ENCODE measurements at places on chromosomes 16 and 17.

DNA sequence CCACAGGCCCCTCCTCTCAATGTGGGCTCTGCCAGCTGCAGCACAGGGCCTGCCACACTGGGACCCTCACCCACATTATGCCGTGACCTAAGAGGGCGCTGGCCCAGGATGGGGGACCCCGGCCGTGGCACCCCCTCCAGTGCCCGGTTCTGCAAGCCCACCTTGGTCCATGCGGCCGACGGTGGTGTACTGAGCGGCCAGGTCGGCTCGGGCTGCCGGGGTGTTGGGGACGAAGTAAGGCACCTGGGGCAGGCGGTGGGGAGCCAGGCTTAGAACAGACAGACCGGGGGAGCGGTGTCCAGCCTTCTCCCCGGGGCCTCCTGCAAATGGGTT lies 6.5 kb downstream of the SGSH start:
- DNase-seq, result no peak

DNA sequence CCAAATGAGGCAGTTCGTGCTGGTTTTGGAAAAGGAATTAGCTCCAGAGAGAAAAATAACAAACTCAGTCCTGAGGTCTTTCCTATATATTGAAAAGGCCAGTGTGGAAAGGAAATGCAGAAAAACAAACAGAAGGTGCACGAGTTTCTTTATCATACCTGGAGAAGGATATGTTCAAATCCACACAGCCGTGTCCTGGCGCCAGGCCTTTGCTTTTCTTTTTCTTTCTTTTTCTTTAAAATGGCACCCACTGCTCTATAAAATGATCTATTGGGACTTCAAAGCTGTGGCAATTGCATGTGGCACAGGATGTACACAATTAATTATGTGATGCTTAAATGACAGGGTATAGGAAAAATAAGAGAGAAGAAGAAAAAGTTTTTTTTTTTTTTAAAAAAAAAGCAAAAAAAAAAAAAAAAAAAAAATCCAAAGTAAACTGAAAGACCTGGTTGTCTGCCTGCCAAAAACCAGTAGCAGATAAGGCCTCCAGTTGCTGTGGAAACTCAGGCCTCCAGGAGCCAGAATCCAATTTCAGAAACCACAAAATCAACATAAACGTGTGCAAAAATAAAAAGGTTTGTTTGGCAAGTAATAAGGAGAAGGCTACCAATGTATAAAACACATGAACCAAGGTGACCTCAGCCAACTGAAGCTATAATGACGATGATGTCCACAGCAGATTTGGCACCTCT lies 957.6 kb upstream of the SOX9 start:
- no peak for DNase-seq

- DNase-seq, result no peak
Measured at GRCh38 chr17:11002417-11002816, 164.5 kb upstream of the PIRT start.

- no peak for DNase-seq
Measured at GRCh38 chr16:77570574-77570973, 135.7 kb upstream of the ADAMTS18 start.

- no peak for DNase-seq
Measured at GRCh38 chr16:27761816-27762215, 211.9 kb downstream of the KATNIP start.

GRCh38 chr16:1028056-1028455 lies 44.5 kb upstream of the SSTR5 start:
- DNase-seq, result no peak

GRCh38 chr17:36127911-36128310 lies 24.3 kb downstream of the CCL4 start:
- no peak for DNase-seq

GRCh38 chr17:50356892-50357510 lies 11.1 kb downstream of the XYLT2 start:
- DNase-seq, result no peak

DNA sequence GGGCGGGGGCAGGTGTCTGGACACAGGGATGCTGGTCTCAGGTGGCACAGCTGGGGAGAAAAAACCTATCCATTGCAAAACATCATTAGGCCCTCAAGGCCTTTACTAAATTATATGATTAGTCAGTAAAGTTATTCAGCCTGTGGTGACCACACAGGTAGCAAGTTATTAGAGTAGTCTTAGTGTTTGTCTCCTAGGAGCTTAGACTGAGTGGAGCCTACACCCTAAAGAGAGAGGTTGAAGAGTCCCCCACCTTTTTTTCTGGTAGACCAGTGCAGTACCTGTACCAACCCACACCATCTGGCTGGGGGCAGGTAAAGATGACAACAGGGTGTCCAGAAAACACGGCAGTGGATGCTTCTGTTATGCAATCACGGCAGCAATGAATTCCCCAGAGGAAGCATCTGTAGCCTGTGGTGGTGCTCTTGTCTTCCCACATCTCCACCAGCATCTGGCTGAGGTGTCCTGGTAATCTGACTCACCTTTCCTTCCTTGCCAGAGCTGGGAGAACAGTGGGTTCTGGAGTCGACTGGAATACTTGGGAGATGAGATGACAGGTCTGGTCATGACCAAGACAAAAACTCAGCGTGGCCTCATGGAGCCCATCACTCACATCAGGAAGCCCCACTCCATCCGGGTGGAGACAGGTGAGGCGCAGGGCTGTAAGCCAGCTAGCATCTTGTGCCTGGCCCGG lies 11.0 kb downstream of the MYCBPAP start:
- no peak for DNase-seq

- DNase-seq, result no peak
Measured at GRCh38 chr16:11674001-11674817, 6.0 kb downstream of the SNN start.

GRCh38 chr16:24876231-24876630 lies 30.5 kb downstream of the SLC5A11 start:
- DNase-seq, result no peak

DNA sequence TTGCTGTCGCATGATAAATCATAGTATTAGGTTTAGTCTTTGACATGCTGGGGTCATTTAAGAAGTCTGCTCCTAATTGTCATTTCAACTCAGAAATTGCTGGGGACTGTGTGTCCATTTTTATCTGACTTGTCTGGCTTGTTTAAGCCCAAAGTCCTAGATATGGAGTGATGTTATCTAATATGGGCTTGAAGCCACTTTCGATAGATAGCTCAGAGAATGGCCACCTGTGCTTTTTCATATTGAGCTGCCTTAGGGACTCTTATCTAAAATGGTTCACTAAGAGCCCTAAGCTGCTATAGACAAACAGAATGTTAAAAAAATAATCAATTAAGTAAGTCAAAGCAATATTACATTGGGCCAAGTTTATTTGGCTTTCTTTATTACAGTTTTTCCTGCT lies 81.6 kb upstream of the CNTNAP4 start:
- no peak for DNase-seq

- no peak for DNase-seq
Measured at GRCh38 chr17:71287071-71287823, 833.6 kb upstream of the SOX9 start.

DNA sequence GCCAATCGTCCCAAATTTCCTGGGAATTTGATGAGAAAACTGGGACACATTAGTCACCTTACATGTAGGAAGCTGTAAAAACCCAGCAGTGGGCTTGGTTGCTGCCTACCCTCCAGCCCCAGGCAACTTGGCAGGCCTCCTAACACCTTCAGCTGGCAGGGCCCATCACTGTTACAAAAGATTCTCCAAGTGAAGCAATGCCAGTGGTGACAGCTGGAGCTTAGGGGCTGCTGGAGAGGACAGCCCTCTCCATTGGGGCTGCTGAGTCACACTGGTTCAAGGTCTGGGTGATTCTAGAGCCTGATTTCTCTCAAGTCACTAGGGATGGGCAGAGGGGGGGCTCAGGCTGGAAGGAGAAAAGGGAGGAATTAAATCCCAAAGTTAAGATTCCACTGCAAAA lies 180.6 kb downstream of the COPRS start:
- DNase-seq, result no peak

GRCh38 chr17:81064678-81065475 lies 29.9 kb downstream of the BAIAP2 start:
- no peak for DNase-seq

GRCh38 chr16:28062847-28063521 lies 530 bp downstream of the GSG1L start:
- no peak for DNase-seq

DNA sequence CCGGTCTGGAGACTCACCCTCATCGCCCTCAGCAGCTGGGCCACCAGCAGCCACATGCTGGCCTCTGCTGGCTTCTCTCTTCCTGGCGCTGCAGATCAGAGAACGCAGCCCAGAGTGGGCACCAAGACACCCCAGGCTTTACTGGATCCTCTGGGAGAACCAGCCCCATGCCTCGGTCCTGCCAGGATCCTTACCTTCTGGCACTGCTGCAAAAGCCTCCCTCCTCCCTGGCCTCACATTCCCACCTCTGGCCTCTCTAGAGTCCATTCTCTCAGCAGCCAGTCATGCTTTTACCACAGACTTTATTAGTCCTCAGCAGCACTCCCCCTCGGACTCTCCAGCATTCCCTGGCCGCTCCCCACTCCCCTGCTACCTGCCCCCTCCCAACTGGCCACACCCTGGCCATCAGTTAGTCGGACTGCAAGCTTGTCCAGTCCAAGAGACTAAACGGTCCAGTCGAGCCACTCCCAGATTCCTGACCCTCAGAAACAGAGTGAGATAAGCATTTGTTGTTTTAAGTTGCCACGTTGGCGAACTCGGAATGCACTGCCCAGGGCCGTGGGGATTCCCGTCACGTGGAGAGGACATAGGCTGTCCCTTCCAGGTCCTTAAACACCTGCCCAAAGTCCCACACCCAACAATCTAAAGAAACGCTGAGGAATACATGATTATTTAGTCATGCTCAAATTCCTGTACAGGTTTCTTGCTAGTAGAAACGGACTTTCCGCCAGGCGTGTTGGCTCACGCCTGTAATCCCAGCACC lies 5.9 kb upstream of the SPG7 start:
- DNase-seq, result no peak

- peak; percentile 24 for DNase-seq
Measured at GRCh38 chr17:12180644-12181261, 160.1 kb downstream of the MAP2K4 start.

- no peak for DNase-seq
Measured at GRCh38 chr16:72210555-72210954, 38.6 kb upstream of the PMFBP1 start.

DNA sequence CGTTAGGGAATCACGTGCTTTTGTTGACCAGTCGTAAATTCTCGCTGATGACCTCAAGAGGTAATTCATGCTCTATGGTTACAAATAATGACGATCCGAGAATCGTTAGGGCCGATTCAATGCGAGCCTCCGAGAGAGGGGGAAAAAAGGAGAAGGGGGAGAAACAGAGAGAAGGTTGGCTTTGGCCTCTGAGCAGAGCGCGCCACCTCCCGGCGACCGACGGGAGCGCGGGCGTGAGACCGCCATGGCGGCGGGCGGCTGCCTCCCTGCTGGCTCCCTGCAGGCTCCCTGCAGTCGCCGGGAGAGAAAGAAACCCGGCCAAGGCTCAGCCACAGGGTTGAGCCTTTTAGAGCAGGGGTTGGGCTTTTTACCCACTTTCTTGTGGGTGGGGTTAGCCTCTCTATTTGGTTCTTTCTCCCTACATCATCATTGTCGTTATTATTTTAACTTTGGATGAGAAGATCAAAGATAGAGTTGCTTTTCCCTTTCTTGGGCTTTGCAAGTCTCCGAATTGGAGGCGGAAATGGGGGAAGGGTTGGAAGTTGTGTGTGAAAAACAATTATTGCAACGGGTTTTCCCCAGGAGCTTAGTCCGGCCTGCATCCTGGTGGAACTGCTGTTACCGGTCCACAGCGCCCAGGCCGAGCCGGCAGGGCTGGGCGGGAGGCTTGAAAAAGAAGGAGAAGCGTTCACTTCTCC lies 410 bp upstream of the HOXB5 start:
- peak; percentile 76 for DNase-seq

- DNase-seq, result no peak
Measured at GRCh38 chr16:66695471-66695934, 1.0 kb downstream of the CMTM4 start.

- no peak for DNase-seq
Measured at GRCh38 chr17:50920891-50921586, 54.9 kb upstream of the TOB1 start.

DNA sequence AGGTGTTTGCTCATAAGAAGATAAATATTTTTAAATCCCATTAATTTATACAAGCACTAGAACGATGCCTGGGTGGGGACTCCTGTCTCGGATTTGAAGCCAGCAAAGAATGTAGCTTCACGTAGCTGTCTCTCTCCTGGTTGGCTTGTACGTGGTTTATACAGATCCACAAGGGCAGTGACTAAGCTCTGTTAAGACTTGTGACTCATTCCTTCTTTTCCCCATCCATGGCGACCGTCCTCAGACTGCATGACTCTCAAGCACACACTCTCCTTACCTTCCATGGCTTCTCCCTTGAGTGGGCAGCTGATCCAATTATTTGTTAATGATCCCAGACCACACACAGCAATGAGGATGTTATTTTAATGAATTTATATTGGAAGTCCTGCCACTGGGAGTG lies 679.7 kb upstream of the SOX9 start:
- no peak for DNase-seq

- no peak for DNase-seq
Measured at GRCh38 chr16:10497132-10498101, 83.0 kb downstream of the EMP2 start.

- DNase-seq, result peak; percentile 30
Measured at GRCh38 chr16:28321700-28322411, 29.5 kb downstream of the SBK1 start.

GRCh38 chr16:70473446-70474319 lies 19.3 kb downstream of the FCSK start:
- DNase-seq, result no peak

- DNase-seq, result peak; percentile 78
Measured at GRCh38 chr17:49968405-49969133, 421 bp upstream of the DLX4 start.

- peak; percentile 92 for DNase-seq
Measured at GRCh38 chr17:44774271-44775135, 15.7 kb downstream of the ADAM11 start.

GRCh38 chr17:28384281-28385036 lies 13.0 kb downstream of the SARM1 start:
- no peak for DNase-seq

DNA sequence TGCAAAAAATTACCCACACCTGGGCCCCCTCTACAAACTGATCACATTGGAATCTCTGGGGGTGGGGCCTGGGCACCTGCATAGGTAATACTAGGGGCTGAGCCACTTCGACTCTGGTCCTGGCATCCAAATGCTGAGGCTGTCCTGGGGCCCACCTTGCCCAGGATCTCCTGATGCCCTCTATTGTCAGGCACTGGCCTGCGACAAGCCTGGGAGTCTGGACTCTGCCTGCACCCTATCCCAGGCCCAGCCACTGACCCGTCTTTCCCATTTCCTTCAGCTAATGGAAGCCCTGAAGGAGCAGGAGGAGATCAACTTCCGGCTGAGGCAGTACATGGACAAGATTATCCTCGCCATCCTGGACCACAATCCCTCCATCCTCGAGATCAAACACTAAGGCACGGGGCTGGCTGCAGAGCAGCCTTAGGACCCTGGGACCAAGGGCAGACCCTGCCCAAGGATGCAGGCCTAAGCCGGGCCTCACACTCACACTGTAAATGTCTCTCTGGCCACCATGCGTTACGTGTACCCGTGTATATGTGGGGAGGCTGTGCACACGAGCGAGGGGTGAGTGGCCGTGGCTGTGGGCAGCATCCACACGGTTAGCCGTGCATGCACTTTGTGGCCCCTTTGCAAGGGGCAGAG lies 140.0 kb downstream of the RAB11FIP4 start:
- DNase-seq, result no peak

Measured in COLO829 (cell line).